Esophagus squamous epithelium (tissue), 5 donors: ENCODE measurements at places on chromosomes 3 and 15. TPM values are rescaled to one million over a fixed set of nuclear protein-coding genes. Genes with fewer than 3 reads are reported as not detected.
A peak's percentile ranks its signal among the peaks of the same experiment; 100 is the strongest.

DNA sequence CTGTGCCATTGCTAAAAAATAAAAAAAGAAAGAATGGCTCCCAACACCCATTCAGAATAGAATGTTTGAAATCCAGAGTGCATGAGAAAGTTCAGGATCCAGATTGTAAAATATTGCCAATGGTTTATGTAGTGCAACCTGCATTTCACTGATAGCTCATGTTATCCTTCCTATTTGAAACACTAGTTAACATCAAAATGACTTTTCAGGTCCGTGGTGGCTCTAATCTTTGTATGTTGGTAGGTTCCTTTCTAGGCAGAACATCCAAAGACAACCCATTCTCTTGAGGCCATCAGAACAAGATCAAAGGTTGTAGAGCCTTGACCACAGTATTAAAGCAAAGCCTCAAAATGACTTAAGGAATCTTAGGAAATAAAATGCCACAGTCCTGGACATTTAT is 51.0 kb downstream of the PLCL2 start:
- no peak for DNase-seq
- H3K4me3 ChIP-seq = no peak overlapping the region
- H3K4me1 ChIP-seq = no peaks in the 10 kb centered on the region
- no peaks in the 10 kb centered on the region for H3K27me3 ChIP-seq
- no peaks in the 10 kb centered on the region for H3K36me3 ChIP-seq

GRCh38 chr15:50344006-50344464 is 11.0 kb downstream of the GABPB1 start:
- DNase-seq = no peak
- H3K4me3 ChIP-seq = no peak overlapping the region
- H3K4me1 ChIP-seq = no peaks in the 10 kb centered on the region
- H3K36me3 ChIP-seq = peaks cover 2% of the 10 kb centered on the region
- no peaks in the 10 kb centered on the region for H3K27me3 ChIP-seq

DNA sequence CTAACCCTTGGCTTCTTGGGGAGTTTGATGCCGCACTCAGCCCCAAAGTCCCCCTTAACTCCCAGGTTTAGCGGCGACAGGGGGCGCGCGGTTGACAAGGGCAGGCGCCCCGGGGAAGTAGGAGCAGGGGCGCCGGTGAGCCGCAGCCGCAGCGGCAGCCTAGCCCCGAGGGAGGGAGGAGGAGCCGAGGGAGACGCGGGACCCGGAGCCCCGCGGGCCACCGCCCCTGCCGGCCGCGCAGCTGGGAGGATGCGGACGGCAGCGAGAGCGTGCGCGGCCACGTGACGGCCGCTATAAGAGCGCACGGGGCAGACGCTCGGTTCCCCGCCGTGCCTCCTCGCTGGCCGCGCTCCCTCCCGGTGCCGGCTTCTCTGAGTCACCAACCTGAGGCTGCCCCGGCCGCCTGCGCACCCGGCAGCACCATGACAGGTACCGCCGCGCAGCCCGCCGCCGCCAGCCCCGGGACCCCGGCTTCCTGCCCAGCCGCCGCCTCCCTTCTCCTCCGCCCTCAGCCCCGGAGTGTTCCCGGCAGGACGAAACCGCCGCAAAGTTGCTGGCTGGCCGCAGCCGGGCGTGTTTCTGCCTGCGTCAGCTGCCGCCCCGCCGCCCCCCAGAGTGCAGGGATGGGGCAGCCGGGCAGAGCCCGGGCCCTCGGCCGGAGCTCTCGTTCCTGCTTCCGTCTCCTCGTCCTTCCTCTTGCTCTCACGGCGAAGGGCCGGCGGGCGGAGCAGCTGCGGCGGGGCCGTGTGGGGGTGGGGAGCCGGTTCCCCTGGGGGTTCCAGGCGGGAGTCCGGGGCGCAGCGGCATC is at the start of gene GYG1:
Gene GYG1, plus strand, starts transcription at position 322 of the 808 bp plus-strand sequence. Its CDS starts 101 bp downstream, at position 423.
- peaks cover 9% of the 10 kb centered on the region for H3K4me1 ChIP-seq
- H3K27ac ChIP-seq = peak within 1 kb of the TSS; percentile 91
- H3K27me3 ChIP-seq = no peaks in the 10 kb centered on the region
- H3K4me3 ChIP-seq = peak within 1 kb of the TSS; percentile 93
- H3K36me3 ChIP-seq = peaks cover 25% of the 10 kb centered on the region
- peak; percentile 20 for DNase-seq

- no peaks in the 10 kb centered on the region for H3K27me3 ChIP-seq
- no peak overlapping the region for H3K27ac ChIP-seq
- H3K4me3 ChIP-seq = no peak overlapping the region
- no peaks in the 10 kb centered on the region for H3K36me3 ChIP-seq
Observed at GRCh38 chr3:122255757-122256439, 69.2 kb upstream of the CSTA start.

Gene CP
- total RNA-seq = 15.8 TPM

Gene SLC51A
- total RNA-seq = 1.1 TPM

Gene SCN11A
- not detected for total RNA-seq

- H3K27ac ChIP-seq = no peak overlapping the region
- H3K27me3 ChIP-seq = no peaks in the 10 kb centered on the region
- H3K4me1 ChIP-seq = peaks cover 6% of the 10 kb centered on the region
Observed at GRCh38 chr3:157166115-157166514, 6.2 kb upstream of the CCNL1 start.

GRCh38 chr15:74891469-74891868 is 1.6 kb downstream of the MPI start:
- H3K27me3 ChIP-seq = no peaks in the 10 kb centered on the region
- no peak overlapping the region for H3K4me3 ChIP-seq
- no peak for DNase-seq

Gene ZCWPW2
- total RNA-seq = 1.3 TPM

DNA sequence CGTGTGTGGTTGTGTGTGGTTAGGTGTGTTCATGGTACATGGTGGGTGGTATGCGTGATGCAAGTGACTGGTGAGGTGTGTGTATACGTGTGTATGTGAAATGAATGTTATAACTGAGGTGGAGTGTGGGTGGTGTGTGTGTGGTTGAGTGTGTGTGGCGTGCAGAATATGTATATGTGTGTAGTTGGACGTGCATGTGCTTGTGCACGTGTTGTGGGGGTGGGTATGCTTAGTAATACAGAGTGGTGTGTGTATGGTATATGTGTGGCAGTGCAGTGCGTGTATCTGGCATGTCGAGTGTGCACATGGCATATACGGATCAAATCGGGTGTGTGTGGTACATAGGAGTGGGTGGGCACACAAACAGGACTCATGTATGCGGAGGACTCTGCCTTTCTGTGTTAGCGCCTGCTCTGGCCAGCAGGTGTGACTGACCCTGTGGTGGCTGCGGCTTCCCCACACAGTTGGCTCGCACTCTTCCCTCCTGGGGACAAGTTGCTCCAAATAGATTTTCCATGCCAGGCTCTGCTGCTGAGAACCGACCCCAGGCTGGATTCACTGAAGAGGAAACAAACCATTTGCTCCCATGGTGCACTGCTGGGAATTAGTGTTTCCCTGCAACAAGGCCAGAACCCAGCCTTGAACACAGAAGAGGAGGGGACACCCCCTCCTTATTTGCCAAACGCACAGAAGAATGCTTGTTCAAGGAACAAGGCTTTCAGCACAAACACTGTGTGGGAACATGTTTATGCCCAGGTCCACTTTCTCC is 1.2 kb upstream of the C3orf70 start:
- no peak overlapping the region for H3K27ac ChIP-seq
- peaks cover 9% of the 10 kb centered on the region for H3K27me3 ChIP-seq
- H3K4me1 ChIP-seq = no peaks in the 10 kb centered on the region
- H3K4me3 ChIP-seq = peak overlapping the region; percentile 44

Gene SMC4
- total RNA-seq = 50.4 TPM

DNA sequence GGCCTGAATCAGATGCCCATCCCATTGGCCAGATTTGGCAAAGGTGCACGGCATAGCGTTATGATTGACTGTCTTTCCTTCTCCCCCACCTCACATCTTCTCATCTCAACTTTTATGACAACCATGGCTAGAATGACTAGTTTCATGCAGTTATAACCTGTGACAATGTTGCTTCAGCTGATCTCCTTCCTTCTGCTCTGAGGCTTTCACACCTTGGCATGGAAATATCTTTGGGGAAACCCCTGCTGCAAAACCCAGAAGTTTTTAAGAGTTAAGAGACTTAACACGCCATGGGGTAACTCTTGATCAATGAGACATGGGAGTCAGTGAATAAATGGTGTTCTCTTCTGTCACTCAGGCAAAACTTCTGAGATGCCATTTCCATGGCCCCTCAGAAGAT is 290.7 kb upstream of the MDFIC2 start:
- H3K27ac ChIP-seq = no peak overlapping the region
- H3K4me1 ChIP-seq = no peaks in the 10 kb centered on the region
- H3K4me3 ChIP-seq = no peak overlapping the region
- no peaks in the 10 kb centered on the region for H3K27me3 ChIP-seq
- DNase-seq = no peak
- no peaks in the 10 kb centered on the region for H3K36me3 ChIP-seq

Gene GABRR3
- total RNA-seq = not detected

DNA sequence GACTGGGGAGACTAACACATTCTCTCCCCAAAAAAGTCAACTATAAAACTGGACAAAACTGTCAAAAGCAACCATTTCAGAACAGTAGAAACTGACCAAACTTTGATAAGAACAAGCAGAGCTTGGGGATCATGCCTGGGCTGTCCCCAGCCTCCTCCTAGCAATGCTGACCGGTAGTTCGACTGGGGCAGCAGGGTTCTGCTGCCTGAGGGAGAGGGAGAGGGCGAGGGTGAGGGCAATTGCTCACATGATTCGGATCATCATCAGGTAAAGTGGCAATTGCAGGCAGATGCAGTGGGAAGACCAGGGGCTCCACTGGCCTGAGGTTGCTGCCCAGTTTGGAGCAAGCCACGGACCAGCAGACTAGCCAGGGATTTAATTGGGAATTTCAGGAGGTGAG is 88.6 kb downstream of the OSBPL10 start:
- peaks cover 51% of the 10 kb centered on the region for H3K4me1 ChIP-seq
- no peaks in the 10 kb centered on the region for H3K27me3 ChIP-seq
- H3K27ac ChIP-seq = no peak overlapping the region
- H3K36me3 ChIP-seq = no peaks in the 10 kb centered on the region

DNA sequence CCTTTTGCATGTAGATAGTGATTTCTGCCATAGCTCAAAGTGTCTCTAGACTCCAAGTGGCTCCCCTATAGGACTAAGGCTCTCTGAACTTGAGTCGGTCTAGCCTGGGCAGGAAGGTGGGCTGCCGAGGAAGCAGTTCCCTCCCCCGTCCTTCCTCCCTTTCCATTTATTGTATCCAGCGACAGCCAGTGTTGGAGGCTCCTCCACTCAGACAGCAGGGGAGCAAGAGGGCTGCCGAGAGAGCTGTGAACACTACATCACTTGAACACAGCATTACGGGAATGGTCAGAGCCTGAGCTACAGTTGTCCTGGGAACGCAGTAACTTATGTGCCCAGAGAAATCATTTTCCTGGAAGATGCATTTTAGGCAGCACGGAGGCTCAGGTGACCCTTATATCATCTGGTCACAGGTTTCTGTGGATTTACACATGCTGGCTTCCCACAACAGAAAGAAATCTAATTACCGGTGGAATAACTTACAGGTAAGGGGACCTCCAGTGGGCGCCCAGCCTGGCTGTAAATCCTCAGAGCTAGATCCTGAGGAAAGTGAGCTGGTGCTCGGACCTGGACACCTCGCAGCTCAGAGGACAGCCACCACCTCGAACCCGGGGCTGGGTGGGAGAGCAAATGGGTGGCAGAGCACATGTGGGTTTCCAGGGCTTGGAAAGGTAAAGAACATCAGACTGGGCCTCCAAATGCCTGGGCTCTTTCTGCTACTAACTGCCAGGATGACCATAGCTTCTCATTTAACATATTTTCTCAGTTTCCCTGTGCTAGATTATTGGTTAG is 197.1 kb downstream of the UACA start:
- peaks cover 2% of the 10 kb centered on the region for H3K4me1 ChIP-seq
- peaks cover 37% of the 10 kb centered on the region for H3K27me3 ChIP-seq
- H3K36me3 ChIP-seq = no peaks in the 10 kb centered on the region
- no peak for DNase-seq
- no peak overlapping the region for H3K4me3 ChIP-seq

- no peaks in the 10 kb centered on the region for H3K27me3 ChIP-seq
- no peak overlapping the region for H3K4me3 ChIP-seq
- DNase-seq = no peak
Observed at GRCh38 chr15:89641053-89641452, 14.2 kb downstream of the KIF7 start.
